ENCODE measurements at places on chromosomes 4 and X. TPM values are rescaled to one million over a fixed set of nuclear protein-coding genes. Genes with fewer than 3 reads are reported as not detected.

GRCh38 chr4:147076179-147076578, 130.5 kb upstream of the TTC29 start:
- DNase-seq, result no peak

- no peak for DNase-seq
Observed at GRCh38 chr4:184395971-184396391, 78.4 kb downstream of the IRF2 start.

DNA sequence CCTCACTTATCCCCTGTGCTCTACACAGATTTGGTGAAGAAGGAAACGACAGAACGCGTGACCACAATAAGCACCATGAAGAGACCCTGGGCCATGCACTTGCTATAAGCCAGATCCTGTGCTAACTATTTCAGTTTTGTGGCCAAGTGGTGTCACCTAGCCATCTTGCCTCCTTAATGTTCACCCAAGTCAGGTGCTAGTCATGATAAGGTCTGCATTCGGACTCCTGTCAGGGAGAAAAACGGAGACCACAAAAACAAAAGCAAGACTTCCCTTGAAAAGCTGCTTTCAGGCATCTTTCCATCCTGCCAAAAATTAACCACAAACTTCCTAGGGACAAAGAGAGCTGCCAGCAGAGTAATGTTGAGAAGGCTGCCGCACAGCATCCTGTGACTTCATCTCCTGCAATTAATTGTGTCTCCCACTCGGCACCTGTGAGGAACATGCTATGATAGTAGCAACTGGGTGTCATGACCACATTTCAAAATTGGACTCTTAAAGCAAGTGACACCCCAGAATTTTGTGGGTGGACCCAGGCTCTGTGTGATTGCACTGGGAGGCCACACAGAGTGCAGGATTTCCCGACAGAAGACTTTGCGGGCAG, 8.8 kb upstream of the IDS start:
- peak; percentile 38 for DNase-seq

GRCh38 chr4:38582889-38583470, 81.0 kb upstream of the KLF3 start:
- DNase-seq, result no peak

The ZNF330 gene
- total RNA-seq, result 38.2 TPM

The HTN1 gene
- not detected for total RNA-seq

The USP17L30 gene
- not detected for total RNA-seq

GRCh38 chr4:10982305-10982704, 297.7 kb upstream of the CLNK start:
- DNase-seq, result no peak

DNA sequence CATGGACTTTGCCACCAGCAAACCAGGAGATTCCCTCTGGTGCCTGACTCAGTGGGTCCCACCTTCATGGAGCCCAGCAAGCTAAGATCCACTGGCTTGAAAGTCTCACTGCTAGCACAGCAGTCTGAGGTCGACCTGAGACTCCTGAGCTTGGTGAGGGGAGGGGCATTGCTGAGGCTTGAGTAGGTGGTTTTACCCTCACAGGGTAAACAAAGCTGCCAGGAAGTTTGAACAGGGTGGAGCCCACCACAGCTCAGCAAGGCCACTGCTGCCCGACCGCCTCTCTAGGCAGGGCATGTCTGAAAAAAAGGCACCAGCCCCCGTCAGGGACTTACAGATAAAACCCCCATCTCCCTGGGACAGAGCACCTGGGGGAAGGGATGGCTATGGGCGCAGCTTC, 28.1 kb downstream of the FAM9A start:
- no peak for DNase-seq

DNA sequence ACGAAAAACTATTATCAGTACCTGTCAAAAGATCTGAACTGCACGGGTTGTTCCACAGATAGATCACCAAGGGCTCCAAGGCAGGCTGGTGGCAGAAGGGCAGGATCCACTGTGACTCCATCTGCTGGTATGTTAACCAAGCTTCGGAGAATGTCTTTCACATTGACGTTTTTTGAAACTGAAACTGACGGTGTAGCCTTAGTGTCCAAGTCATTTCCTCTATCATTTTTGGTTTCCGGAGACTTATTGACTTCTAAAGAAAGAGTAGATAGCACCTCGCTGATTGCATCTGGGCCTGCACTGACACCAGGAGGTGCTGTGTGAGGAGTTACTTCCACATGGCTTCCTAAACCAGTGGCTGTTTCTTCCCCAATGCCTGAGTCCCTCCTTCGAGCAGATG, 186.9 kb downstream of the LRBA start:
- DNase-seq, result no peak

- DNase-seq, result no peak
Observed at GRCh38 chrX:56130031-56130430, 102.1 kb upstream of the KLF8 start.

The ERCC6L gene
- total RNA-seq, result 11.1 TPM

The RASGEF1B gene
- total RNA-seq, result 1.1 TPM

DNA sequence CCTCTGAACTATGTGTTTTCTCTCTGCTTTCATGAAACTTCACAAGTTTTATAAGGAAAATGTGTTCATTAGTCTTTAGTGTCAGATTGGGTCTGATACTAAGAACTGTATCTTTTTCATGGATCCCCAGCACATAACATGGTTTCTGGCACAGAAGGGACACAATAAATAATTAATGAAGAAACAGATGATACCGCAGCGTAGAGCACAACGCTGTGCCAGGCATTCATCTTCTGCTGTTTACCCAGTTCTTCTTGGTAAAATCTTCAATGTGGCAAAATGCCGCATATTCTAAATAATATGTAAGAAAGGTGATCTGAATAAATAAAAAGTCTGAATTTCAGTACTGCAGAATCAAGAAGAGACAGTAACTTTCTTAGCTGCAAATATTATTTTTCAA, 12.3 kb downstream of the SCARB2 start:
- no peak for DNase-seq

GRCh38 chr4:127149086-127149485, 483.7 kb upstream of the INTU start:
- DNase-seq, result no peak

DNA sequence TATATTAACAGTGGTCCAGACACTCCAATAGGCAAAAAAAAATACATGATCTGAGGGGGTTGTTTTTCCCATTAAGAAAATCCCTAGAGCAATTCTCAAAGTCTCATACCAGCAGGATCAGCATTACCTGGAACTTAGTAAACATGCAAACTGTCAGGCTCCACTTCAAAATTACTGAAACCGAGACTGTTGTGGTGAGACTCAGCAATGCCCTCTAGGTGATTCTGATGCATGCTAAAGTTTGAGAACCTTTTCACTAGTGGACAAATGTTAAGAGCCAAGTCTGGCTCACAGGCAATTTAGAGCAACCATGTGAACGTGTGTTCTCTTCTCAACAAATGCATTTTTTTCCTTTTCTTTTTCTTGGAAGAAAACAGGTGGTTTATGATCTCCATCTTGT, 30.2 kb downstream of the NEK1 start:
- DNase-seq, result no peak

GRCh38 chr4:54228056-54228527, 1.0 kb upstream of the PDGFRA start:
- peak; percentile 74 for DNase-seq

The CT83 gene
- total RNA-seq, result not detected

- DNase-seq, result peak; percentile 24
Observed at GRCh38 chr4:107349266-107349665, 313.2 kb upstream of the DKK2 start.

DNA sequence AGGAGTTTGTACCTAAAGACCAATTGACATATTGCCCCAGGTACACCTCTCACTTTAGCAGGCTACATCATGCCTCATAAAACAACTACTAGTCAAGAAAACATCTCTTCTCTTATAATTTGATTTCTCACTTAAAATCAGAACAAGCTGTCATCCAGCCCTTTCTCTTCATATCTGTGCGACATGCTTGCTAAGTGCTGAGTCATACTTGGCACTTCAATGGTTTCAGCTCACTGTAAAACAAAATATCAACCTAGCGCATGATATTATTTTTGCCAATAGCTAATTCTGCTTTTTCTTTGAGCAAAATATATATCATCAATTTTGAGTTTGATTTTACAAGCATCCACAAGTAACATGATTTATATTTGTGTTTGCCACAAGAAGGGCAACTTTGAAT, 27.9 kb upstream of the FUNDC1 start:
- DNase-seq, result peak; percentile 15

GRCh38 chr4:93791570-93792195, 36.9 kb upstream of the ATOH1 start:
- DNase-seq, result peak; percentile 23

DNA sequence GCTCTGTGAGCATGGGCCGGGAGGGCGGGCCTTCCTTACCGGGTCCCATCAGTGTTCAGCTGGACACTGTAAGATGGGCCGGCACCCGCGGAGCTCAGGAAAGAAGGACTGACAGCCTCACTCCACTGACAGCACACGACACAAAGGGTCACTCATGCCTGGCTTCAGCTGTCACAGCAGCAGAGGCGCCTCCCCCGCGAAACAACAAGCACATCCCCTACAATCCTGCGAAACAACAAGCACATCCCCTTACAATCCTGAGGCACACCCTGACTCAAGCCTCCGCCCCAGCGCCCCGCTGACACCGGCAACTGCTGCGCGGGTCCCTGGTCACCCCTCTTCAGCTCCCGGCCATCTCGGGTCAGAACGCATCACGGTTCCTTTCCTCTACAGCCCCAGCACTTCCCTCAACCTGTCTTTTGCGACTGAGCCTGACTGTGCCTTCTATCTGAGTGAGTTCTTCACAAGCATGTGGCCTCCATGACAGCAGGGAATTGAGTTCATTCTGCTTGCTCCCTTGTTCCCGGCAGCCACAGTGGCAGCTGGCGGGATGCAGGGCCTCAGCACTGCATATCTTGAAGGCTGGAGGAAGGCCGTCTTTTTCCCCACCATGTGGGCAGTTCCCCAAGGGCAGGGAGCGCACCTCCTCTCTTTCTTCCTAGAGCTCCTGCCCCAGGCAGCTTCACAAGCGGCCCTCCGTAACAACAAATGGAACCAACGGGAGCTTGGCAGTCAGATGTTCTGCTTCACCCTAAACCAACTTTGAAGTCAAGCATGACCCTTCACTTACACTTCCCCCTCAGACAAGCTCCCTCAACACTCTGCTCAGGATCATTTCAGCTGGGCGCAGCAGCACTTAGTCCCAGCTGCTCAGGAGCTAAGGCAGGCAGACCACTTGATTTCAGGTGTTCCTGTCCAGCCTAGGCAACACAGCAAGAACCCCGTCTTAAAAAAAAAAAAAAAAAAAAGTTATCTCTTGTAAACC, 39.6 kb downstream of the SCD5 start:
- no peak for DNase-seq

The OPRPN gene
- not detected for total RNA-seq

DNA sequence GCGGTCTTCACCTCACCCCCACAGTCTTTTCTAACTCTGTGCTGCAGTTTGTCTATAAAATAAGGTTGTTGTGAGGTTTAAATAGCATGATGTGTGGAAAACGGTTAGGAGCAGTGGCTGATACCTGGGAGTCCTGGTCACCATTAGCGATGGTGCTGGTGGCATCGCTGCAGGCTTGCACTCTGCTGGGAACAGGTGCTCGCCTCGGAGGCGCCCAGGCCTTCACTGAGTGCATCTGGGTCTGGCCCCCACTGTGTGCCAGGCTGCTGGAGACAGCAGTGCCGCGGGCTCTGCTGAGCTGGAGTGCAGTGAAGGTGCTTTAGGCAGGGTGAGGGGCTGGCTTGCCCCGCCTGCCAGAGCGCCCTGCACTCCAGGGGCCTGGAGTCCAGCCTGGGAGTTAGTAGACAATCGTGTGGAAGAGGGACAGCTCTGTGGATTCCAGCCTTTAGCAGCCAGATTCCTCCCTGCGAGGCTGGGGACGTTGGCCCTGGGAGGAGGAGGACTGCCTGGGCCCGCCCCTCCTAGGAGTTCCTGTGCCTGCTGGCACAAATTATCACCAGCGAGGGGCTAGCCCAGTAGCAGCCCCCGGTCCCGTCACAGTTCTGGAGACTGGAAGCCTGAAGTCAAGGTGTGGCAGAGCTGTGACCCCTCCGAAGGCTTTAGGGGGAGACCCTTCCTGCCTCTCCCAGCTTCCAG, 7.3 kb downstream of the RGS12 start:
- no peak for DNase-seq

The ZDHHC15 gene
- total RNA-seq, result not detected

The TKTL1 gene
- total RNA-seq, result not detected

- no peak for DNase-seq
Observed at GRCh38 chrX:19616016-19616415, 100.7 kb upstream of the MAP3K15 start.

The EFHC2 gene
- 0.51 TPM for total RNA-seq

- no peak for DNase-seq
Observed at GRCh38 chr4:25065431-25065858, 34.7 kb upstream of the LGI2 start.

The ETNPPL gene
- total RNA-seq, result 0.11 TPM

The ETDB gene
- not detected for total RNA-seq

DNA sequence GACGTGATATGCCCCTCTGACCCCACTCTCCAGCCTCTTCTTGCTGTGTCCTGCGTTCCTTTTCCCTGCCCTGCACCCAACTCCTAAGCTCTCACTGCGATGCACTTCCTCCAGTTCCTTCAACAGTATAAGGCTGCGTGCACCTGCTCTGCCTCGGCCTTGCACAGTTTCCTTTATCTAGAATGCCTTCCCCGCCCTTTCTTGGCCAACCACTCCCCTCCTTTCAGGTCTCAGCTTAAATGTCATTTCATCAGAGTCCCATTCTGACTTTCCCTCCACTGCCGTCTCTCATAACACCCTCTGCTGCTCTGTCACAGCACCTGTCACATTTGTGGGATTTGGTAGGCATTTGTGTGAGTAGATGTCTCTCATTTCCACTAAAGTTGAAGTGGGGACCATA, 58.4 kb upstream of the NEIL3 start:
- no peak for DNase-seq

The FAM47E gene
- 0.11 TPM for total RNA-seq

DNA sequence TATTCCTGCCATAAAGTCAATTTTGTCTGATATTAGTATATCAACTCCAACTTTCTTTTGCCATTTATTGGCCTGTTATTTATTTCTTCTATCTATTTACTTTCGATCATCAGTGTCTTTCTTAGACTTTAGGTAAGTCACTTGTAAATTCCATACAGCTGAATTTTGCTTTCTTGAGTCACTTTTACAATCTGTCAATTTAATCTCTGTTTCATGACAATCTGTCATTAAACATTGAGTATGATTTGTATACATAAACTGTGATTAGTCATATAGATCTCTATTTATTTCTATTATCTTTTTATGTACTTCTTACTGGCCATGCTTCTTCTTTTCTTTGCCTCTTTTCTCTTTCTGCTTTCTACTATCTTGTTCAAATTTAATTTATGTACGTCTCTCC, 160.1 kb downstream of the TMA16 start:
- no peak for DNase-seq

The ZFP42 gene
- 23.8 TPM for total RNA-seq

GRCh38 chr4:165723051-165723795, 149.8 kb upstream of the TLL1 start:
- no peak for DNase-seq

The NPY2R gene
- not detected for total RNA-seq

GRCh38 chrX:69028006-69028760, 137.1 kb downstream of the PJA1 start:
- no peak for DNase-seq

- peak; percentile 1 for DNase-seq
Observed at GRCh38 chr4:92304121-92304520, 355 bp downstream of the GRID2 start.
